ENCODE measurements at places on chromosomes 2 and 18.

DNA sequence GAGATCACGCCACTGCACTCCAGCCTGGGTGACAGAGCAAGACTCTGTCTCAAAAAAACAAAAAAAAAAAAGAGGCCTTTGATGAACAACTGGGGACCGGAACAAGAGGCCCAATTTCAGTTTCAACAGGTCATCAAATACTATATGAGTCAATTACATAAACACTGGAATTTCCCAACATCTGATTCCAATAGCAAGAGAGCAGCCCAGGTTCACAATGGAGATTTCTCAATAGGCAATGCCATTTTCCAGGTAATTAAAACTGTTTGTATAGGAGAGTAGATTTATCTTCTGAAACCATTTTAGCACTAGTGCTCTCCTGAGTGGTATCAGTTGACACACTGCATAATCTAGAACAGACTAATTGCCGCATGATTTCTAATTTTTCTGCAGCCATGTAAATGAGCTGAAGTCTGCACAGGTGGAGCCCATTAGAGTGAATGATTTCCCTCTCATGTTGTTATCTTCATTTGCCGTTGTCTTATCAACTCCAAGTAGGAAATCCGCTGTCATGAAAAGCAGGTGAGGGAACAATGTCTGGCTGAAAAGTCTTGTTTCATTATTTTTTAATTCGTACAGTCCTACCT is 264.1 kb upstream of the MEIS1 start:
- DNase-seq, result no peak

- DNase-seq, result no peak
Measured at GRCh38 chr2:55229221-55229620, 2.9 kb downstream of the CLHC1 start.

DNA sequence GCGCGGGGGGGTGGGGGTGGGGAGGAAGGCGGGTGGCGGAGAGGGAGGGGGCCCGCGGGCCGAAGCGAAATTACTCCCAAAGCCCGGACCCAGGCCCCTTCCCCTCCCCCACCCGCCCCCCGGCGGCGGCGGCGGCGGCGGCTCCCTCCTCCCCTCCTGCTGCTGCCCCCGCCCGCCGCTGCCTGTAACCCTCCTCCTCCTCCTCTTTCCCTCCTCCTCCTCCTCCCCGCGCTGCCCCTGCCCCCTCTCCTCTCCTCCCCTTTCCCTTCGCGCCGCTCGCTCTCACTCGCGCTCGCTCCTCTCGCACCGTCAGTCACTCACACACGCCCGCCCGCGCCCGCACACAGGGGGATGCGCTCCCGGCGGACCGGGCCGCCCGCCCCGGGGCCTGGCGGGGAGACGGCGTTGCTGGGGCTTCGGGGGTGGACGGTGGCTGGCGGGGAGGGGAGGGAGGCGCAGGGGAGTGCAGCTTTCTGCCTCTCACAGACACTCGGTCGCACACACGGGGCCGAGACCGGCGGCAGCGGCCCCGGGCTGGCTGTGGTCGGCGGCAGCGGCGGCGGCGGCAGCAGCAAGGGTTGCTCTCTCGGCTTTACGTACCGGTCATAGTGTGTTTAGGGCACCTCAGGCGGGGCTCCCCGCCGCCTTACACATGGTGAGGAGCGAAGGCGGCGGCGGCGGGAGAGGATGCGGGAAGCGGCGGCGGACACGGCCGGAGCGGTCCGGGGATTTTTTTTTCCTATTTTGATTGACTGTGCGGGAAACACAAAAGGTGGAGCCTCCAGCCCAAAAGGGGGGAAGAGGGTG is 405 bp downstream of the SP3 start:
- peak; percentile 70 for DNase-seq

DNA sequence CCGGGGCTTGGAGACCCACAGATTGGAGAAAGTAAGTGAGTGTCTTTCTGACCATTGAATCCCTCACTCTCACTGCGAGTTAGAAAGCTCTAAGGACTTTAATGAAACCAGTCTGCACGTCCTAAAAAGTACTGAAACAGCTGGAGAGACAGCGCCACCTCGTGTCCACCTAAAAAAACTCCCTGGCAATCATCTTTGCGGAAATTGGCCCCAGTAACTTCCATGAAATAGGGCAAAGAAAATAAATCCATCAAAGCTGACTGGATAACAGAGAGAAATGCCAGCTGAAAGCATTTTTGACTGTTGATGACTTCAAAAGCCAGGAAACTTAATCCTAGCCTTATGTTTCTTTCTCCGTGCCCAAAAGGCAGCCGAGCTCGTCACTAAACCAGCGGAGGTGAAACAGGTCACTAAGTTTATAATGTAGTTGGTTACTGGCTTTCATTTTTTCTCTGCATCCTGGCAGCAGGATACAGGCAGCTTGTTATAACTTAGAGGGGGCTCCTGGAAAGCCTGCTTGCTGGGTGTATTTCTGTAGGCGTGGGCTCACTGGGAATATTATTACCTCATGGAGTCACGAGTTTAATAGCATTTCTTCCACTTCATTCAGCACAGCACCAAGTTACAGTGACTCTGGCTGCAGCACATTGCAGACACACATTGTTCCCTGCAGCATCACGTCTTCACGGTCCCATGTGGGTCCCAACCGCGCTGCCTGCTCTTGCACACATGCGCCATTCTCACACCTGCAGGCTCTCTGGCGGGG is 266.5 kb downstream of the HRH4 start:
- peak; percentile 72 for DNase-seq

GRCh38 chr2:100786297-100786658 is 33.7 kb upstream of the NPAS2 start:
- DNase-seq, result peak; percentile 47

GRCh38 chr2:40488101-40488601 is 36.3 kb upstream of the SLC8A1 start:
- DNase-seq, result peak; percentile 29

GRCh38 chr2:138298900-138299299 is 202.7 kb upstream of the SPOPL start:
- DNase-seq, result no peak

DNA sequence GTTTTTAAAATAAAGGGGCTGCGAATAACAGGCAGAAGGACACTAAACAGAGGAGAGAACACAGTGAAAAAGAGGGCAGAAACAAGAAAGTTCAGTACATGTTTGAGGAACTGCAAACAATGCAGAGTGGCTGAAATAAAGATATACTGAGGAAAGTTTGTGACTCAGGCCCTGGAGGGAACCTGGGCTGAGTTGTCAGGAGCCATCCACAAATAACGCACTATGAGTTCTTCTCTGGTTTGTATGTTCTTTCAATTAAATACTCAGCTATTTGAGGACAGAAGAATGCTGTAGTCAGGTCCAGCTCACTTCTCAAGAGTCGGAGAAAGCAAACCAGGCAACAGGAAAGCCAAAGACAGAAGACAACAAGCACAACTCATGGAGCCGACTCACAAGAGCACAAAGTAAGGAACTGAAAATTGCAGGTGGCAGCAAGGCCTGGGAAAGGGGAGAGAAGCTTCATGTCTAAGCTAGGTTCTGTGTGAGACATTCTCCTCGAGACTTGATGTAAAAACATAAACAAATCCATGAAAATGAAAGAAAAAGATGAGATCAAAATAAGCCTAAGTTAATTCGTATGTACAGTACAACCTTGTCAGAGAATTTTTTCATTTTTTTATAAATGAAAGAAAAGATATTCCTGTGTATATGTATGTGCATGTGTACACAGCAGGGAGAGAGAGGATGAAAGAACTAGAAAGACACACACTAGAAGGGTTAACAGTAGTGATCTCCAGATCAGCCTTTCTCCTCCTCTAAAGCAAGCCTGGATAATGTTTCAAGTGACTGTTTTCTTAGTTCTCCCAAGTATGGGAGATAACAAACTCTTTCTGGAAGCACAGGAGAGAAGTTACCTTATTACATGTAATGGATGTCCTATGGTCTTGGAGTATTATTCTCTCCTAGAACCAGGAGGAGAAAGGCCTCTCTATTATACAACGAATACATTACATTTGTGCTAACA is 41.5 kb downstream of the CHN1 start:
- no peak for DNase-seq

GRCh38 chr2:159086826-159087225 is 118.4 kb downstream of the TANC1 start:
- no peak for DNase-seq

DNA sequence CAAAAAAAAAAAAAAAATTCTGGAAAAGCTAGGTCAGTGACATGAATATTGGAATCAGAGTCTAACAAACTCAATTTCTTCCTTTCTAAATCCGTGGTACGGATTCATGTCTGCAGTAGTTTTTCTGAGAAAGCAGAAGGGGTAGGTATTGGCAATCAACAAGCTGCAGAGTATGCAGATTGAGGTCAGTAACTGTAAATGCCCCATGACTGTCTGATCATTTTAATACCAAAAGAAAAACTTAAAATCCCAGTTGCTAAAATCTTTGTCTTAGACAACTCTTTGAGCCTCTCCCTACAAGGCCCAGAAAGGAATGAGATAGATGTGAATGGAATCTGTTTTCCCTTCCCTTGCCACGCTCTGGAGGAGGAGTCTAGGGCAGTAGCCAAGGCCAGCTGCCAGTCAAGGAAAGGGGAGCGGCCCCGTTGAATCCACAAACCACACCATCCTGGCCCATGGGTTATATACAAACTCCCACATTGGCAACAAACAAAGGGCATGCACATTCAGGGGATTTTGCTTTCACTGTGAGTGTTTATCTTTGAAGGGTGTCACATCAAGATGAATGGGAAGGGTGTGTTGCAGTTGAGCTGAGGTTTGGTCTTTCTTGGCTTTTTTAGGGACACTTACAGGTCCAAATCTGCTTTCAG is 6.1 kb upstream of the CASP8 start:
- DNase-seq, result peak; percentile 46

GRCh38 chr2:237432484-237433092 is 18.6 kb upstream of the COL6A3 start:
- DNase-seq, result peak; percentile 23
